B cell (primary cell): ENCODE measurements at places on chromosomes 2 and 18. TPM values are rescaled to one million over a fixed set of nuclear protein-coding genes. Genes with fewer than 3 reads are reported as not detected.

The KRTCAP3 gene
- 15.0 and 16.5 TPM in 2 replicates for total RNA-seq

The KANSL3 gene
- total RNA-seq = 55.4 and 56.9 TPM in 2 replicates

The MC4R gene
- total RNA-seq = not detected in 2 replicates

- H3K4me1 ChIP-seq = peaks cover 3% of the 10 kb centered on the region
These were observed 204.9 kb downstream of the FAM210A start for GRCh38 chr18:13521418-13521817.

DNA sequence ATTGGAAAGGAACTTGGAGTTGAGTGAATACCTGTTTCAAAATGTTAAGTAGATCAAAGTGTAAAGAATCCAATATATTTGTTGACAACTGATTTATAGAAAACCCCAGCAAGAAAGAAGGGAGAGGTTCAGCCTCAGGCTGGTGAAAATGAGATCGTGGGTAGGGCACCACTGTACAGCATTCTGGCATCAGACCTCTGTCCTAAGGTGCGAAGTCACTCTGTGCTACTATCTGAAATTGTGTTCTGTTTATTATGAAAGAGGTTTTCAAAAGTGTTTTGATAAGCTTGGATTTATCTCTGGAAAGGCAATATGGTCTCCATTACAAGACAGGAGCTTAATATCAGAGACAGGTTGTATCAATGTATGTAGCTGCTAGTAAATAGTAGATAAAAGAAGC lies 80.5 kb upstream of the MAP4K3 start:
- peaks cover 9% of the 10 kb centered on the region for H3K4me1 ChIP-seq
- no peak overlapping the region for H3K27ac ChIP-seq
- DNase-seq = no peak
- H3K27me3 ChIP-seq = no peaks in the 10 kb centered on the region
- no peaks in the 10 kb centered on the region for H3K36me3 ChIP-seq

GRCh38 chr18:24582771-24583170 lies 122.3 kb downstream of the HRH4 start:
- H3K4me1 ChIP-seq = no peaks in the 10 kb centered on the region
- peaks cover 2% of the 10 kb centered on the region for H3K27me3 ChIP-seq
- H3K36me3 ChIP-seq = no peaks in the 10 kb centered on the region
- no peak overlapping the region for H3K27ac ChIP-seq
- no peak for DNase-seq

DNA sequence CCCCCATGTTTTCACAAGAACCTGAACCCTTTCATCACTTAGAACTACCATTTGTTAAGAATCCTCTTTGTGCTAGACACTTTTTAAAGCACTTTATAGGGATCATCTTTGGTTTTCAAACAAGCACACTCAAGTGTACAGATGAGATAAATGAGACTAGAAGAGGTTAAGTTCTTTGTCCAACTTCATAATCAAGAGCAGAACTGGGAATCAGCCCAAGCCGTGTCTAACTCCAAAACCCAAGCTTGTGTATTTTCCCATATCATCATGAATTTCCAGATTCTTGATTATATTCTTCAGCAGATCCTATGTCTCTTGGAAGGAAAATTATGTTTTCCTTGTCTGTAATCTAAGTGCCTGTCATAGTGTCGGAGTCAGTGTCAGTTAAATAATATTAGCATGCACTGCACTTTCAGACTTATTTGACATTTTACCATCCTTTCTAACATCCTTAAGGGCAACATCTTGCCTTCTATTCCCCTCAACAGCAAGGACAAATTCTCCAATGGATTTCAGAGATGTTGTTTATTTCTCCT lies 123.0 kb upstream of the SETBP1 start:
- no peak for DNase-seq
- no peaks in the 10 kb centered on the region for H3K4me1 ChIP-seq
- no peaks in the 10 kb centered on the region for H3K36me3 ChIP-seq
- H3K27ac ChIP-seq = no peak overlapping the region
- no peaks in the 10 kb centered on the region for H3K27me3 ChIP-seq

DNA sequence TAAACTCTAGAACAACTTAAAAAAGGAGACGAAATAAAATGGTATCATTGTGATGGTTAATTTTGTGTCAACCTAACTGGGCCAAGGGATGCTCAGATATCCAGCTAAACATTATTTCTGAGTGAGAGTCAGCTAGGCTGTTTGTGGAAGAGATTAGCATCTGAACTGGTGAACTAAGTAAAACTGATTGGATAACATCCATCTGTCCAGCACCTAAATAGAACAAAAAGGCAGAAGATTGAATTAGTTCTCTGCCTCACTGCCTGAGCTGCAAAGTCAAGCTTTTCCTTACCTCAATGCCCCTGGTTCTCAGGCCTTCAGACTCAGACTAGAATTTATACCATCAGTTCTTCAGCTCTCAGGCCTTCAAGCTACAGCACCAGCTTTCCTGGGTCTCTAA lies 30.0 kb downstream of the PPP3R1 start:
- H3K36me3 ChIP-seq = no peaks in the 10 kb centered on the region
- DNase-seq = no peak
- no peak overlapping the region for H3K27ac ChIP-seq
- H3K4me3 ChIP-seq = no peak overlapping the region
- peaks cover 17% of the 10 kb centered on the region for H3K4me1 ChIP-seq

GRCh38 chr2:165070076-165070475 lies 114.8 kb upstream of the SLC38A11 start:
- no peaks in the 10 kb centered on the region for H3K27me3 ChIP-seq
- no peak overlapping the region for H3K4me3 ChIP-seq
- no peak overlapping the region for H3K27ac ChIP-seq
- no peaks in the 10 kb centered on the region for H3K4me1 ChIP-seq
